Mucosa of descending colon (tissue), 3 donors: ENCODE measurements at places on chromosomes 3 and 15. TPM values are rescaled to one million over a fixed set of nuclear protein-coding genes. Genes with fewer than 3 reads are reported as not detected.

- no peak for DNase-seq
These were observed 197.2 kb downstream of the VGLL3 start for GRCh38 chr3:86793786-86794185.

DNA sequence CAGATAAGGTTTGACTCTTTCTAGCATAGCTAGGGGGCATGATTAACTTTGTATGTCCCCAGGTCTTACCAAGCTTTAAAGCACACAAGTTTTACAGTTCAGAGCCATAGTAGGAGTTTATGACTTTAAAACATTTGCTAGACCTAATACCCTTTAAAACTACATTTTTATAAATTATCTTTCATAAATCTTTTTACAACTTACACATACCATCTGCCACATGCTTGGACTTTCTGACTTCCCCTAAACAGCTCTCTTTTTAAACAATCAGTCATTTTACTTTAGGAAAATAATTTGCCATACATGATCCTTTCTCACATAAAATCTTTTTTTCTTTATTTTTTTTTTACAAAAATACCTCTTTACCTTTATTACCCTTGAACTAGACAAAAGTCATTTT lies 735.3 kb upstream of the CADM2 start:
- no peak for DNase-seq

Gene IRAK2
- 1.1 TPM for total RNA-seq

DNA sequence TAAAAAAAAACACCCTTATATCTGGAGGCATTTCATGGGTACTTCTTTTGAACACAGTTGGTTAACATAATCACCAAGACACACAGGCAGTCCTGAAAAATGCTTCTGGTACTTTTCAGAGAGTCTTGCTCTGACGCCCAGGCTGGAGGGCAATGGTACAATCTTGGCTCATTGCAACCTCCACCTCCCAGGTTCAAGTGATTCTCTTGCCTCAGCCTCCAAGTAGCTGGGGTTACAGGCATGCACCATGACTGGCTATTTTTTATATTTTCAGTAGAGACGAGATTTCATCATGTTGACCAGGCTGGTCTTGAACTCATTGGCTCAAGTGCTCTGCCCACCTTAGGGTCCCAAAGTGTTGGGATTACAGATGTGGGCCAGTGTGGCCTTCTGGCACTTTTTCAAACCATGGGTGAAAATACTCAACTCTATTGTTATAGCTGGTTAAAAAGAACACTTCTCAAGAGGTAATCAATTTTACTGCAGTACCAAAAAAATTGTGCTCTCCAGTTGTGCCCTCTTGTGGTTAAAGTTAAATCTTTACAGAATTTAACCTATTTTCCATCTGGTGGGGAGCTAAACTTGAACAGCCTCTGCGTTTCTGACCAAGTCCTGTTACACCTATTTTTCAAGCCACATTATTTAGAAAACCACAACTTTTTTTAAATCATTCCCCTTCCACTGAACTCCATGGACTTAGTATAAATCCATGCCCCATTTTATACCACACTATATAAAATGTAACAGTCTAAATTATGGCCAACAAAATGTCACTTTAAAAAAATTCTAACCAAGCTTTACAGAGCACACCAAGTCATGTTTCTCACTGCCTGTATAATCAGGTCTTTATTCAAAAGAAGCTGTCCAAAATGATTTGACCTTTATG lies 1.2 kb upstream of the SNAPC5 start:
- no peak for DNase-seq

Gene THSD4
- total RNA-seq, result 46.2 TPM

Gene SH2D7
- total RNA-seq, result 2.2 TPM

Gene LTK
- total RNA-seq, result 5.5 TPM

Gene FGD5
- 9.2 TPM for total RNA-seq

Gene MPI
- 50.2 TPM for total RNA-seq

Gene PLA2G4B
- 6.4 TPM for total RNA-seq

DNA sequence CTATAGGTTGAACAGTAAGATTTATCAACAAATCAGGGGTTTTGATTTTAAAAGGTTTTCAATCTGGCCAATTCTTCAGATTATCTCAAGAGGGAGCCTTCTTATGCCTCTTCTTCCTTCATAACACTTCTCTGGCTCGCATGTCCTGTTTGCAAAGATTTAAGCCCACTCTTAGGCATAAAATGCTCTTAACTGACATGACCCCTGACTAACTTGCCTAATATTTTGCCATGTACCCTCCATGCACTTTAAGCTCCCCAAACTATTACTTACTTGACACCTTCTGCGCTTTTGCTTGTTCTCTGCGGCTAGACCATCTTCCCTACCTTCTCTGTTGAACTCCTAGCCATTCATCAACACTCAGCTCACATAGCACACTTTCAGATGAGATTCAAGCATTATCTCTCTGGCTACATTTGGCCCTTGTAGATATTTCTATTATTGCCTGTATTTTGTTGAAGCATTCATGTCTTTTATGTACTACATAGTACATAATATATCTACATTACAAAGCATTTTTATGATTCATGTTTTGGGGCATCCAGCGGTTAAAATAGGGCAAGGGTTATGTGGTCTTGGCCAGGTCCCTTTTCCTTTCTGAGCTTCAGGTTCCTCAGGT lies 1.0 kb upstream of the ARIH1 start:
- DNase-seq, result no peak

- no peak for DNase-seq
These were observed 26.9 kb upstream of the PLSCR2 start for GRCh38 chr3:146496251-146496650.

- DNase-seq, result no peak
These were observed 61.5 kb upstream of the CRBN start for GRCh38 chr3:3240986-3241385.

GRCh38 chr15:80160570-80161156 lies 7.9 kb downstream of the FAH start:
- DNase-seq, result no peak

DNA sequence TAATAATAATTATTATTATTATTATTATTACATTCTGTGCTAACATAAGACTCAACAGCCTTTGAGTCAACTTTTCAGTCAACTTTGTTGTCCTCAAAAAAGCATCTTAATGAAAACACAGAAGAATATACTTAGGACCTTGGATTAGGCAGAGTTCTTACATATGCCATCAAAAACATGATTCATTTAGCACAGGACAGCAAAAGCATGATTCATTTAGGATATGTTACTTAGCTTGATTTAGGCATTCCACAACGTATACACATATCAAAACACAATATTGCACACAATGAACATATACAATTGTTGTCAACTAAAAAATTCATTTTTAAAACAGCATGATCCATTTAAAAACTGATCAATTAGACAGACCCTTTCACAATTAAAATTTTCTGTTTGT lies 213.0 kb downstream of the FMN1 start:
- no peak for DNase-seq

- DNase-seq, result no peak
These were observed 63.6 kb upstream of the TRAK1 start for GRCh38 chr3:42027571-42027970.

Gene PTH1R
- total RNA-seq, result 1.9 TPM

GRCh38 chr15:79978655-79979514 lies 7.9 kb upstream of the BCL2A1 start:
- peak; percentile 6 for DNase-seq

DNA sequence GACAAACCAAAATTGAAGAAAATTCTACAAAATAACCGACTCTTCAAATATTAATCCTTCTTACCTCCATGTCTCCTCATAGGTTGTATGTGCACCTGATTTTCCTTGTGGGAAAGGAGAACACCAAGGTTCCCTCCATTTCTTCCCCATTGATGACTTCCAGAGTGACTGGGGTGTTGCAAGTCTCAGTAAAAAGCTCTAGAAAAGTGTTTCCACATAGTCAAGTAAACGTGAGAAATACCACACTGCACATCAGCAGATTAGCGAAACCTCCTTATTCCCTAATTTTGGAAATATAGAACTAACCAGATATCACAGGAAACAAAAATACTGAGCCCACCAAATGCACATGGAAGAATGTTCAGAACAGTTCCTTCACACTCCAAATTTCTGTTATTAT lies 4.9 kb upstream of the RPN1 start:
- DNase-seq, result no peak

GRCh38 chr3:104214937-104215336 lies 1151.8 kb upstream of the ALCAM start:
- no peak for DNase-seq

GRCh38 chr3:179021119-179021903 lies 50.3 kb downstream of the ZMAT3 start:
- DNase-seq, result no peak

- peak; percentile 50 for DNase-seq
These were observed 227.3 kb upstream of the C2CD4B start for GRCh38 chr15:62392376-62392775.

Gene SLC27A2
- total RNA-seq, result 27.8 TPM

- DNase-seq, result no peak
These were observed 83.5 kb upstream of the NAALADL2 start for GRCh38 chr3:174775603-174776002.

Gene OR5AC2
- total RNA-seq, result not detected

GRCh38 chr15:47506329-47507100 lies 210.8 kb upstream of the SEMA6D start:
- DNase-seq, result no peak

DNA sequence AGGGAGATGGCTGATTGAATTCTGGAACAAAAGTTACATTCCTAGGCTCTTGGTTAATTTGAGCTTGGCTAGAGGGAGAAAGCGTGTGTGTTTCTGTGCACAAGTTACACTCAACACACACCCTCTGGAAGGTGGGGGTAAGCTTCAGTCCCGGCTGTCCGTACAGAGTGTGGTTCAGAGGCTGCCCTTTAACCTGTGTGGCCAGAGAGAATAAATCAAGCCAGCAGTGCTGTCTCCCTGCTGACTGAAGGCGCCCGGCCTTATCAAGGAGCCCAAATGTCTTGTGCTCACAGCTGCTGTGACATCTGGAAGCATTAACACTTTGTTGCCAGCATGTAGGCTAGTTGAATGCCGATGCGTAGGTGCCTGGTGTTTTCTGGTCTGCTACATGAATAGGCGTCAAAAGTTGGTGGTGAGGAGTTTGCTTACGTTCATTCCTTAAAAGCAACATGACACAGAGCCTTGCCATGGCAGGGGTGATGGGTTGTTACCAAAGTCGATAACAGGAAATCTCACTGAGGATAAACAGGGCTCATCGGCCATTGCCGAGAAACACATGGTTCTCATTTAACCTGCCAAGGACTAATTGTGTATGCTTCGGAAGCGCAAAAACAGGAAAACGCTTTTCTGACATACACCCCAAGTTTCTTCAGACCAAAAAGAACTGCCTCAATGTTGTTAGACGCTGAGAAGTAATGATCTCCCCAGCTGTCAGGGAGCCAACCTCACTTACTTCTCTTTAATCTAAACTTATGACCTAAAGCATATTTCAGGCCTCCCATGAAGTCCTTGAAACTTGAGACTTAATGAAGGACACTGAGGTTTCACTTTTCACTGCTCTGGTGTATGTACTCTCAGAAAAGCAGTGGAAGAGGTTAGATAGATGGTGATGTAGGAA lies 95.8 kb upstream of the CTDSPL start:
- no peak for DNase-seq

GRCh38 chr3:37526511-37526910 lies 335.2 kb upstream of the CTDSPL start:
- peak; percentile 57 for DNase-seq

Gene A4GNT
- total RNA-seq, result not detected

Gene GRIP2
- total RNA-seq, result 1.6 TPM

Gene HCLS1
- 23.5 TPM for total RNA-seq

DNA sequence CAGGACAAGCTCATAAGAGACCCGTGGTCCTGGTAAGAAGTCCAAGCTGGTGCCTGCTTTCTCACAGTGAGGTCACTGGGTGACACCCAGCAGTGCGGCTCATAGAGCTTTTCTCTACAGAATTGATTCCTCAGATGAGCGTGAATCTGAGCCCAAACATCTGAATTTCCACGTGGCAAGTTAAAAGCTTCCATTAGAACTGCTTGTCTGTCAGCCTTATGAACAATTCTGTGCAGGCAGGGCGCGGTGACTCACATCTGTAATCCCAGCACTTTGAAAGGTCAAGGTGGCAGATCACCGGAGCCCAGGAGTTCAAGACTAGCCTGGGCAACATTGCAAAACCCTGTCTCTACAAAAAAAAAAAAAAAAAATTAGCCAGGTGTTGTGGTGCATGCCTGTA lies 113.1 kb upstream of the ABHD17C start:
- DNase-seq, result no peak

Gene FLNB
- total RNA-seq, result 357 TPM

DNA sequence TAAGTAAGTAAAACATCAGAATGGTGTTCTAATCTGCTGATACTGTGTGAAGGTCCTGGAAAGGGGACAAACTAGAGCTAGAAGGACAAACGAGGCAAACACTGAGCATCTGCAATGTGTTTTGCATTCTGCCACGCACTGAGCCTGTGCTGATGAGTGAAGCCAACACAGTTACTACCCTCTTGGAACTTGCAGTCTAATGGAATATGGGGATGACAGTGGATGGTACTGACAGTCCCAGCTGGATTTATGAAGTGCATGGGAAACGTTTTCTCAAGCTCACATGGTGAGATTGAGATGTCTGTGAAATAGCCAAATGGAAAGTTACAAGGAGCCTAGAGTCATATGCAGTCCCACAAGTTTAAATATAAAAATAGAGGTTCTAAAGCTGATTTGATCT lies 86.6 kb downstream of the FOXB1 start:
- DNase-seq, result no peak

Gene PDCD10
- 59.0 TPM for total RNA-seq

GRCh38 chr15:92288755-92289154 lies 104.9 kb upstream of the ST8SIA2 start:
- DNase-seq, result no peak

- DNase-seq, result no peak
These were observed 3.1 kb downstream of the CHRNB4 start for GRCh38 chr15:78637776-78638435.

GRCh38 chr3:53146319-53146891 lies 14.6 kb upstream of the PRKCD start:
- peak; percentile 42 for DNase-seq

GRCh38 chr3:142095841-142096240 lies 53.5 kb downstream of the TFDP2 start:
- DNase-seq, result no peak

Gene MUC4
- 170 TPM for total RNA-seq

Gene EAF2
- total RNA-seq, result 6.7 TPM

GRCh38 chr3:126310816-126311215 lies 46.4 kb downstream of the KLF15 start:
- DNase-seq, result no peak

- DNase-seq, result peak; percentile 57
These were observed 73.9 kb downstream of the CPN2 start for GRCh38 chr3:194277104-194277785.
